ENCODE measurements at places on chromosomes 1 and 21.

- DNase-seq: no peak
These were observed 14.1 kb downstream of the TTC39A start for GRCh38 chr1:51316113-51316845.

DNA sequence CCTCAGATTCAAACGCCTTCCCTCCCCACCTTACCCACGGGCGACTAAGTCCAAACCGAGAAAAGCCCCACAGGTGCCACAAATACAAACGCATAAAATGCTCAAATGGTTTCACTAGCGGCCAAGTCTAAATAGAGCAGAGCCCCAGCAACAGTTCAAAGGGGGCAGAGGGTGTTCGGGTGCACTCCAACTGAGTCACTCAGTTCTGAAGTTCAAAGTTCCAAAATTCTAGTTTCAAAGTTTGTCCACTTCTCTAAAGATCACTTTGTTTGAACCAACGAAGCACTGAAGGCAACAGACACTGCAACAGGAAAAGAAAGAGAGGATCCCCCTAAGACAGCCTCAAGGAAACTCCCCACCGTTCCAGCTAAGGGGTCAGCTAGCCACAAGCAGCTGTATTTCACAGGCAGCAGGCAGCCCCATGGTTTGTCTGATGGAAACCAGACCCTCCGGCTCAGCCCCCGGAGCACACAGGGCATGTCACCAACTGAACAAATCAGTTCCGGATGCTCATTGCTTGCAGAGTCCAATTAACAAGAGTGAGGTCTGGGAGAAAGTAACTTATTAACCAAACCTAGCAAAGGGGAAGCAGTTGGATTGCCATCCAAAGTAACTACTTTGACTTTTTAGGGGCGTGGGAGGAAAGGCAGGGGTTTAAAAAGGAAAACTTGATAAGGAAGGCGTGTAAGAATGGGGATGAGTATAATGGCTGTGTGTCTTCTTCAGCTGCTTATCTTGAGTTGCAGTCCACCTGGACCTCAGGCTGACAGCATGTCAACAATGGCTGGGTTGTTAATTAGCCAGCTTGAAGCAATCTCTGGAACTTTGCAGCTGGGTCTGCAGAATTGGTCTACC is 1423.9 kb upstream of the PRMT6 start:
- no peak for DNase-seq

GRCh38 chr1:101098907-101099306 is 73.3 kb upstream of the DPH5 start:
- DNase-seq: no peak

- DNase-seq: no peak
These were observed 12.6 kb downstream of the RIMKLA start for GRCh38 chr1:42392967-42393848.

DNA sequence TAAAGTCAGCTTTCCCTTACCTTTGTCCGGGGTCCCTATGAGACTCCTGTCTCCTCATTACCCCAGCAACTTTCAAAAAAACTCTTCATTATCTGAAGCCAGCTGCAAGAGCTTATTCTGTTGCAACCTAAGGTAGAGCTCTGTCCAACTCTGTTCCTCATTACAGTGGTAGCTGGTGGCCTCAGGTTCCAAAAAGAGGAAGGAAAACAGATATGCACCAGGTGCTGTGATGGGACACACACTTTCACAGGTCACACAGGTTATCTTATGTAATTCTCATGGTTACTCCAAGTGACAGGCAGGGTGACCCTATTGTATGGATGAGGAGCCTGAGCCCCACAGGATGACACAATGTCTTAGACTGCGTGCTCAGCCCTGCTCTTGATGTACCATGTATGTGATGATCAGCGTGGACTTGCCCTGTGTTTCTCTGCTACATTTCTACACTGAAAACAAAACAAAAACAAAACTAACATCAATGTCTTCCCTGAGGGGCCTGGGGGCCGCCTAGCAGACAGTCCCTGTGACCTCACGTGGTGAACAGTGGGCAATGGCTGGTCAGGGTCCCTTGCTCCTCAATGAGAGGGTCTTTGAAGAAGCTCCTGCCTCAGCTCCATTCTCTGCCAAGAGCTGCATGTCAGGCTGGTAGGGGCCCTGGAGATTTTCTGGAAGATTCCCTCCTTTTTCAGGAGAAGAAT is 9.7 kb upstream of the TENT5C start:
- DNase-seq: no peak

DNA sequence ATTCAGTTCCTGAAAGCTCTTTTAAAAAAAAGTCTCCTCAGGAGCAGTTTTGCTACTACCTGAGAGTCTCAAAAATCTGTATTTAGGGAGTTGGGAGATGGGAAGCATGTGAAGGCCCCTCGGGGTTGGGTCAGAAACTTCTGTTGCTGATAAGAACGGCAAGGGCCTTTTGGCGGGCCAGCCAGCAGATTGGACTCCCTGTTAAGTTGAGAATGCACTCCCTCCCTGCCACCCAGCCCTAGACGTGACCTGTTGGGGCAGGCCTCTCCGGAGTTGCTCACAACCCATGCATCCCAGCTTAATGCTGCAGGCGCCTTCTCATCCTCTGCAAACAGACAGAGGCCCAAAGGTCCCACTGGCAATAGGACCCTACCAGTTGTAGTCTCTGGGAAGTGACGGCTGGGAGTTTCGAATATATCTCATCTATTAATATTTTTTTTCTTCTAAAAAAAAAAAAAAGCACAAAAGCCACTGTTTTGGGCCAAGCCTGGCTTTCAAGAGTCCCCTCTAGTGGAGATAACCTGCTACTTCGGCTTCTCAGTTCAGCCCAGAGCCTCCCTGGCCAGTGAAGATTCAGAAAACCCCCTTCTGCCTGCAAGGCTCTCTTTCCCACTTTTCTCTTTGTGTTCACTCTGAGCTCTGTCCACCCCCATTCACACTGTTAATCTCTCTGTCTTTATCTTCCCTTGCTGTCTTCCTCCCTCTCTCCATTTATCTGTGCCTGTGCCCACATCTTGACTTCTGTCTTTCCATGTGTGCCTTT is 5.3 kb downstream of the PLXNA2 start:
- DNase-seq: no peak

- DNase-seq: no peak
These were observed 20.4 kb downstream of the USP33 start for GRCh38 chr1:77739235-77739634.

GRCh38 chr1:213060836-213061235 is 9.8 kb downstream of the RPS6KC1 start:
- no peak for DNase-seq

GRCh38 chr1:111045033-111045722 is 81.5 kb upstream of the LRIF1 start:
- DNase-seq: no peak

DNA sequence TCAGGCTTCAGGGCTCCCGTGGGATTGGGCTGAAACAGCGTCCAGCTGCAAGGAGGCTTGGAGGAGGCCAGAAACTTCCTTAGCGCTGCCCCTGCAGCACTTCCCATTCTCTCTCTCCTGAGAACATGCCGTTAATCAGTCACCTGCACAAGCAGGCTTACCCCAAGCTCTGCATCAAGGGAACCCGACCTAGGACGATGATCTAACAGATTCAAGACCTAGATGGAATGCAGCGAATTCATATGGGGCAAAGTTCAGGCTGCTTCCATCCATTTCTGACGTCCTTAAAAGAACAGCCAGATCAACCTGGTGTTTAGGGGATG is 114.1 kb downstream of the ERG start:
- DNase-seq: no peak

DNA sequence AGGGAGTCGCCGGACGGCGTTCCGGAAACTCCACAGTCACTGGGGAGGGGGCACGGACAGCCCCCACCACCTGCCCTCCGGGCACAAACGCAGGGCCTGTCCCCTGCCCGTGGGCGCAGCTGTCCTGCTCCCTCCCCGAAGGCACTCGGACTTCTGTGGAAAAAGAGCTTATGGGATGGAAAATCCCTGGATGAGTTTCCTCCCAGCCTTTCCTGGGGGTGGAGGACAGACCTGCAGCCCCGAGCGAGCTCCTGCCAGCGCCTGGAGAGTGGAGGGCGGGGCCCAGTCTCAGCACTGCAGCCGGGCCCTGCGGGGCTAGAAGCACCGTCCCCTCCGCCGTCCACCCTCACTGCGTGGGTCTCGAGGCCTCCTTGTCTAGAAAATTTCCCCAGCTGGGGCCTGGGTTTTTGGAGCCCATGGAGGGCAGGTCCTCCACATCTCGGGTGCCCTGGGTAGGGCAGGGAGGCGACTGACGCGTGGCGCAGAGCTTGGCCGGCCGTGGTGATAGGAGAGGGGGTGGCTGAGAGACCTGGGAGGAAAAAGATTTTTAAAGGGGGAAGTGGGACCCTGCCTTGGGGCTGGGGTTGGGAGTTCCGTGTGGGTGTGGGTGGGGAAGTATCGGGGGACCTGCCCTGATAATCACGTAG is 6.4 kb upstream of the COL6A1 start:
- DNase-seq: no peak

GRCh38 chr1:218409946-218410510 is 64.9 kb downstream of the TGFB2 start:
- peak; percentile 20 for DNase-seq

DNA sequence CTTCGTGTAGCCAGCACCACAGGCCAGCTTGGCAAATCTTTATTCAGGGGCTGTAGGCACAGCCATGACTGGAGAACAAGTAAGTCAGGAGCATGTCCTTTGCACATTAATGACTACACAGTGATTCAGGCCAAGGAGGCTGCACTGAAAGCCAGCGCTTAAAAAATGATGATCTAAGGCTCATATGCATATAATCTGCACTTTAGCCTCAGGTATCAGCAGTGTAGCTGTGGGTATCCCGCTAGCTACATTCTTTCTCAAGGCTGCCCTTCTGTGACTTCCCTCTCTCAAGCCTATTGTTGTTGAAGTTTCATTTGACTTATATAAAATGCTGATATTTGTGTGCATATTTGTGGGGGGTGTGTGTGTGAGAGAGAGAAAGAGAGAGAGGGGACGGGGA is 62.6 kb upstream of the RGL1 start:
- no peak for DNase-seq

Data from astrocyte of the cerebellum (primary cell).